ENCODE measurements at places on chromosomes 4 and X. TPM values are rescaled to one million over a fixed set of nuclear protein-coding genes. Genes with fewer than 3 reads are reported as not detected.

The SPARCL1 gene
- not detected for total RNA-seq

The TCEAL7 gene
- total RNA-seq = 16.2 TPM

- DNase-seq = no peak
Observed at GRCh38 chrX:11401966-11402365, 108.8 kb downstream of the AMELX start.

DNA sequence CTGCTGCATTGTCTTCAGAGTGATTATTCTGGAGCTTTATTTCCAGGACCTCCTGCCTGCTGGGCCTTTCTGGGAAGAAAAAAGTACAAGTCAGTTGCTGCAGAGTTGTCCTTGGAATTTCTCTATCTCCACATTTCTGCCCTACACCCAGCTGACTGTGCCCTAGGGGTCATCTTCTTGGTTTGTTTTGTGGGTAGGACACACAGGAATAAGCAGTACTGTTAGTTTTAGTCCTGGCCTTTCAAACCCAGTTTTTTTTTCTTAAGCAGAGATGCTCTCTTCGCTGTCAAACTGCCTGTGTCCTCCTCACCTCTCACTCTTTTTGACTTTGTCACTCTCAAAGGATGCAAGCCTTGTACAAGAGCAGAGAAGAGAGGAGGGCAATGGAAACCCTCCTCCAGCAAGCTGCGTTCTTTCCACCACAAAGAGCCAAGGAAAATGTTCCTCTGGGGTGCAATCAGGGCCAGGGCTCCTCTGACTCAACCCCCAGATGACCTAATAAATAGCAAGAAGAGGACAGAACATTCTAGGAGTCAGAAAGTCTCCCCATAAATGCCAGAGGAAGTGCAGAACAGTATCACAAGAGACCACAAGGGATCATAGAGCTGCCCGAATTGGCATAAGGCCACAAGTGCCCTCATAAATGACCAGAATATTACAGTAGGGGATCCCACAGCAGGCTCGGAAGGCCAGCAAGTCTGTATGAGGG, 186.2 kb downstream of the RCHY1 start:
- no peak for DNase-seq

Measured in glomerular endothelial cell (primary cell).